ENCODE measurements at places on chromosomes 2 and 18. TPM values are rescaled to one million over a fixed set of nuclear protein-coding genes. Genes with fewer than 3 reads are reported as not detected.

The MARCHF4 gene
- 27.7 TPM for total RNA-seq

The CPS1 gene
- 10.4 TPM for total RNA-seq

The SMYD1 gene
- not detected for total RNA-seq

The GPR35 gene
- 0.65 TPM for total RNA-seq

The ZBTB7C gene
- total RNA-seq = 0.33 TPM

The PLGLB1 gene
- total RNA-seq = 0.30 TPM

The TTN gene
- total RNA-seq = under 0.01 TPM

The REG1A gene
- total RNA-seq = not detected

The HSBP1L1 gene
- total RNA-seq = 12.9 TPM

The MZT2B gene
- 433 TPM for total RNA-seq

The C1QL2 gene
- total RNA-seq = 0.29 TPM

The RPRM gene
- total RNA-seq = not detected

The RAB17 gene
- 0.36 TPM for total RNA-seq

The CHAC2 gene
- total RNA-seq = 14.9 TPM

The SH3BP4 gene
- total RNA-seq = 41.0 TPM

The CCDC178 gene
- total RNA-seq = not detected

The PLEKHA3 gene
- total RNA-seq = 15.4 TPM

The RAMP1 gene
- total RNA-seq = not detected

The B3GNT7 gene
- 3.0 TPM for total RNA-seq

The PLA2R1 gene
- total RNA-seq = 2.4 TPM

The DYSF gene
- total RNA-seq = 0.55 TPM

The FKBP7 gene
- total RNA-seq = 9.7 TPM

The HOXD10 gene
- total RNA-seq = 5.3 TPM

The FRZB gene
- 0.07 TPM for total RNA-seq

The ICA1L gene
- total RNA-seq = 2.2 TPM

The SIX2 gene
- total RNA-seq = 0.43 TPM

The ANKRD62 gene
- not detected for total RNA-seq

The CCDC141 gene
- not detected for total RNA-seq

The HOXD4 gene
- 0.27 TPM for total RNA-seq

The TNFRSF11A gene
- 11.8 TPM for total RNA-seq

The SP140L gene
- total RNA-seq = 3.0 TPM

The PRADC1 gene
- total RNA-seq = 22.5 TPM
